ENCODE measurements at places on chromosomes 3 and 15.
A peak's percentile ranks its signal among the peaks of the same experiment; 100 is the strongest.

- no peak for DNase-seq
Measured at GRCh38 chr3:73446467-73447110, 178.2 kb downstream of the PDZRN3 start.

GRCh38 chr3:147813256-147813655 lies 404.1 kb downstream of the ZIC1 start:
- no peak for DNase-seq

GRCh38 chr3:67723863-67724262 lies 69.5 kb upstream of the SUCLG2 start:
- DNase-seq: peak; percentile 18

DNA sequence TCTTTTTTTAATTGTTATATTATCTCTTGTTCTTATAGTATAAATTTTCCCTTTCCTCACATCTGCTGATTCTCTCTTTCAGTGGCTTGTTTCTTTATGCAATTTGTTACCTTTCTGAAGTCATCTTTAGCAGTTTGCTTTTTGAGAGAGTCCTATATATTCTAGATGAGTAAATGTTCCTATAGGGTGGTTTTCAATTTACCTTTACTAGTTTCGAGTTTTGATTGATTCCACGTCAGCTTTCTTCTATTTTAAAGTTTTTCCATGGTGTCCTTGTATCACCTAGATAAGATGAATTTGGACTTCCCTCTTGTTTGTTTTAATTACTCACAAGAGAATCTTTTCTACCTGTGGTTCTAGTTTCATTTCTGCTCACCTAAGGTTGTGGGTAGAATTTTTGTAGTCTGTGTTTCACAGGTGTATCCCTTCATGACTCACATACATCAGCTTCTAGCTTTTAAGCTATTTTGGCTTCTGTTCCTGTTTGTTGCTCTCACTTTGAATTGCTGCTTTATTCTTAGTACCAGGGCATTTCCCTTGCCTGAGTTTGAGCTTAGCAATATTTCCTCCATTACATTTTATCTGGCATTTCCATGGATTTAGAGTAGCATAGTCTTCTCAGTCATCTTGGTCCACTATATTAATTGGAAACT lies 6.4 kb downstream of the TEX9 start:
- DNase-seq: no peak

- no peak for DNase-seq
Measured at GRCh38 chr3:61848885-61849284, 287.5 kb downstream of the PTPRG start.

GRCh38 chr3:134362670-134363380 lies 11.4 kb downstream of the AMOTL2 start:
- DNase-seq: no peak

DNA sequence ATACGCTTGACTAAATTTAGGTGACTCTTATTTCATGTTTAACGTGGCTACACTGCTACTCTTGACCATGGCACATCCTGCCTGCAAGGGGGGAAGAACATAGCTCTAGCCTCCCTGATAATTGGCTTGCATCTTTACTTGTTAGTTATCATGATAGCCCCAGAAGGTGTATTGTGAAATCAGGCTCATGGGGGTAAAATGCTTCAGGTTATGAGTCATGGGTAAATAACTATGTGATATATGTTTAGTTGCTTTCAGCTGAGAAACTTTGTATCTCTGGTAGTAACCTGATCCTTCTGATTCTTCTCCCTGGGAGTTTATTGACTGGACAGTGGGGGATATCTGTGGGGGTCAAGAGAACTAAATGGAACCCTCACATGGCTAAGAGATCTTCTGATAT lies 660.8 kb upstream of the UBE2E2 start:
- DNase-seq: no peak

GRCh38 chr15:66212563-66212921 lies 41.0 kb downstream of the MEGF11 start:
- no peak for DNase-seq

DNA sequence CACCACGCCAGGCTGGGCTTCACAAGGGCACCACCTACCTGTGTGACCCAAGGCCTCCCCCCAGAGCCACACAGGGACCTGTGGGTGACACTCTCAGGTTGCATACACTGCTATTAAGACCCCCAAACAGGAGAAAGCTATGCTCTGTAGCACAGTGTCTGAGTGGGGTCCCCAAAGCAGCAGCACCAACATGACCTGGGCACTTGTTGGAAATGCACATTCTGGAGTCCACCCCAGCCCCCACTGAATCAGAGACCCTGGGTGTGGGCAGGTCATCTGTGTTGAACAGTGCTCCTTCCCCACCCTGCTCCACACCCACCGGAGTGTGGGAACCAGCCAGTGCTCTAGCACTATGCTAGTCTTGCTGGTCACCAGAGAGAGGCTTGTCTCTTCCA lies 76.1 kb downstream of the ADAMTS17 start:
- no peak for DNase-seq

GRCh38 chr15:58526647-58527192 lies 94.9 kb downstream of the LIPC start:
- no peak for DNase-seq

DNA sequence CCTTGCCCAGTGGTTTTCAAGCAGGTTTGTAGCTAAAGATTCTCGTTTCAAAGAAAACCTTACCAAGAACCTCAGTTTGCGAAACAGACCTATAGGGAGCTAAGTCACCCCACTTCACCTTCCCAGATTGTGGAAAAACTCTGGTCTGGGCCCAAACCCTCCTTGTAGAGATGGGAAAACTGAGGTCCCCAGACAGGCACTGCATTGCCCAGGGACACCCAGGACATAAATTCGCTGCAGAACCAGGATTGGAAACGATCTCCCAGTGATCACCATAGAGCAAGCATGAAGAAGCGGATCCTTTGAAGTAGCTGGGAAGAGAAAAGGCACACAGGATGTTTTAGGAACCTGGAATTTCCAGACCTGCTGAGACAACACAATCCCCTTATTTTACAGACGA lies 85.6 kb upstream of the PIAS1 start:
- DNase-seq: peak; percentile 28

DNA sequence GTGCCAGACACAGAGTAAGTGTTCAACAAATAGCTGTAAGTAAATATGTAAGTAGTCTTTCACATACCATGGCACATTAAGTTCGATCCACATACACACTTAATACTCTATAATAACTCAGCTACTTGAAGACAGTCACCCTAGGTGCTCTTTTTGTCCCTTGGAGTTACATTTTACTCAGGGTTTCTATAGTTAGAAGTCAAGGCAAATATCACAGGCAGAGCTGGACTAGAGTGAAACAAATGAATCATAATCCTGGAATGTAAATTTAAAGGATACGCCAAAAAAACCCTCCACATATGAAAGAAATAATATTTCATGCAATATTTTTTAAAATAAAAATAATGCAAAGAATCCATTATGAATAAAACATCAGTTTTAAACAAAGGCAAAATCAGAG lies 461.8 kb downstream of the MAGI1 start:
- DNase-seq: no peak

- no peak for DNase-seq
Measured at GRCh38 chr15:40388941-40389823, 6.7 kb downstream of the KNSTRN start.

- DNase-seq: no peak
Measured at GRCh38 chr3:36303286-36303685, 77.0 kb upstream of the STAC start.

- no peak for DNase-seq
Measured at GRCh38 chr3:15982667-15983196, 185.0 kb upstream of the ANKRD28 start.

DNA sequence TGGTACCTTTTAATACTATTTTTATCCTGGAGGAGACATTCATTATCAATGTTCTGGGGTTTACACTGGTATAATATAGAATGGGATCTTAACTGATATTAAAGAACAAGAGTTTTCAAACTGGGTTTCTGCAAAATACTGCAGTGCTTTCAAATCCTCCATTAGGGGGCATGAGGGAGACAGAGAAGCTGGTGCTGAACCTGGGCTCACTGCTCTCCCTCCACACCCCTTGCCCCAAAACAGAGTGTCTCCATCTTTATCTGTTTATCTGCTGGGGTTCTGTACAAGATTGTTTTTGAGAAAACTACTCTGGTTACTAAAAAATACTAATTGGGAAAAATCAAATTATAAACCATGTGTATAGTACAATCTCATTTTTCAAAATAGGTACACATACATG lies 41.7 kb downstream of the CADPS start:
- peak; percentile 7 for DNase-seq

DNA sequence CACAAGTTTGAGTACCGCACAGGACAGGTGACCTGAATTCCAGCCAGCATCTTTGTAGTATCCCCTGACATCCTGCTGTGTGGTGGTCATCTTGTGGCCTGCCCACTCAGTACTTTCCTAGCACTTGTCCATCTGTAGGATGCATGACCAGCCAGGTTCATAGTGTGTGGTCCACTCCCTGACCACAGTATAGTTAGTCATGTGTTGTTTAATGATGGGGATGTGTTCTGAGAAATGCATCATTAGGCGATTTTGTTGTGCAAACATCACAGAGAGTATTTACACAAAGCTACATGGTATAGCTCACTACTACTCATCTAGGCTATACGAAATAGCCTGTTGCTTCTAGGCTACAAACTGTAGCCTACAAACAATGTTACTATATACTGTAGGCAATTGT lies 16.9 kb upstream of the RBPMS2 start:
- no peak for DNase-seq

GRCh38 chr15:91380114-91380513 lies 280.1 kb downstream of the SV2B start:
- DNase-seq: no peak

- DNase-seq: no peak
Measured at GRCh38 chr3:112011376-112011940, 12.7 kb downstream of the TAGLN3 start.

DNA sequence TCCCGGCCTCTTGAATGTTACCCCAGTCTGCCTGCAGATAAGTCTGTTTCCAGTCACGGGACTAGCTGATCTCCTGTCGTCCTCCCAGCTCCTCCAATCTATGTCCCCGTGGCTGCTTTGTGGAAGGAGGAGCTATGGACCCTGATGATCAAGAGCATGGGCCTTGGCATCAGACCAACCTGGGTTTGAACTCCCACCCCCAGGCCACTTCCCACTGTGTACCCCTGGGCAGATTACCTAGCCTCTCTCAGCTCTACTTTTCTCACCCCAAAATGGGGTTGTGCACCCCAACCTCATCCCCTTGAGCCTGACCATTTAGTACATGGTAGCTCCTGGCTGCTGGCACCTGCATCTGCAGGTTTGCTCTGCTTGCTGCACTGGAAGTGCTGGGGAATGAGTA lies 55.8 kb downstream of the GASK1A start:
- no peak for DNase-seq

- DNase-seq: peak; percentile 81
Measured at GRCh38 chr3:8500319-8500988, 1.2 kb upstream of the LMCD1 start.

DNA sequence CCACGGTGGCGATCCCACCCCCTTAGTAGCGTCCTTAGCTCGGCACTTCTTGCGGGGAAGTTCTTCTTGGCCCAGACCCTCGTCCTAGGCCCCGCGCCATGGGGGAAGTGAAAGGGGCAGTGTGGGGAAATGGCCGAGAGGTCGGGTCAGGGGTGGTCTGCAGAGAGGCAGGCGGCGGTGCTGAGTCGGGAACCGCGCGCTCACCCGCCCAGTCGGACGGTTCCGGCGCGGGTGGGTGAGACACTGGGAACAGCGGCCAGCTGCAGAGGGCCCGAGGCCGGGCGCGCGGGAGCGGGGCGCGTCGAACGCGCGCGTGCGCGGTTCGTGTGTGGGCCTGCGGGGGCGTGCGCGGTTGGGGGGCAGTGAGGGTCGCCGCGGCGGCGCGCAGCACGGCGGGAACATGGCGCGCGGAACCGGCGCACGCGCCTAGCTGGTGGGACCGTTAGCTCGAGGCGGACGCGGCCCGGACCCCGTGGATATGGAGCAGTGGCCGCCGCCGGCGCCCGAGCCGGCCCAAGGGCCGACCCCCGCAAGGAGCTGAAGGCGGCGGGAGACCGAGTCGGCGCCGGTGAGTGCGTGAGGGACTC lies 246.9 kb downstream of the GOLGA6L6 start:
- DNase-seq: peak; percentile 45

- DNase-seq: no peak
Measured at GRCh38 chr3:11238880-11239279, 33.3 kb upstream of the ATG7 start.

GRCh38 chr3:135970506-135971116 lies 5.1 kb downstream of the PPP2R3A start:
- no peak for DNase-seq

DNA sequence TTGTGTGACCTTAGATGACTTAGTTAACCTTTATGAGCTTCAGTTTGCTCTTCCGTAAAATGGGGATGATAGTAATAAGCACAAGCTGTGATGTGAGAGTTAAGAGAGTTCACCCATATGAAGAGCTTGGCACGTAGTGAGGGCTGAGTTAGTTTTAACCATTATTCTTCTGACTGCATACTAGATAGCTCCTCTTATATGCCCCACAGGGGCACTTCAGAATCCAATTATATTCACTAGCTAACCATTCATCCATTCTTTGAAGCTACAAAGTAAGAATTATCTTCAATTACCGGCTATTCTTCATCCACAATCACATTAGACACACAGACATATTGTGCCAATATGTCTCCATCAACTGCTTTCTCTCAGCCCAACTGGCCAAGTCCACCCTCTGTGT lies 159.0 kb upstream of the STT3B start:
- DNase-seq: no peak

- no peak for DNase-seq
Measured at GRCh38 chr3:69750549-69750948, 11.3 kb downstream of the MITF start.

- no peak for DNase-seq
Measured at GRCh38 chr15:88201207-88201606, 55.3 kb downstream of the NTRK3 start.

DNA sequence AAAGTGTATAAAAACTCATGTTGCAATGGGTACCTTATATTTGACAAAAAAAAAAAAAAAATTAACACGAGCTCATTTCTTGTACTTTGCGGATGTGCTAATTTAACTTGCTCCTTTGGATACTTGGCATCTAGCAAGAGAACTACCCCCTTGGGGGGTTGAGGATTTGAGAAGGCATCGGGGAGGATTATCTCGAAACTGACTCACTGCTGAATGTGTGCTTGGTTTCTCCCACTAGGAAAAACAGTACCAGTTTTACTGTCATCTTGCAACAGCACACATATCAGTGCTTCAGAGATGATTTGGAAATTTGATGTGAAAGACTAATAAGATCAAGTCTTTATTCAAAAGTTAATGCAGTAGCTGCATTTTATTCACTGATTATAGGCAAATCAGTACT lies 891 bp downstream of the EXOG start:
- DNase-seq: no peak

- no peak for DNase-seq
Measured at GRCh38 chr3:127216415-127217261, 23.7 kb downstream of the PRR23E start.

GRCh38 chr15:69643971-69644370 lies 191.4 kb downstream of the RPLP1 start:
- DNase-seq: no peak

DNA sequence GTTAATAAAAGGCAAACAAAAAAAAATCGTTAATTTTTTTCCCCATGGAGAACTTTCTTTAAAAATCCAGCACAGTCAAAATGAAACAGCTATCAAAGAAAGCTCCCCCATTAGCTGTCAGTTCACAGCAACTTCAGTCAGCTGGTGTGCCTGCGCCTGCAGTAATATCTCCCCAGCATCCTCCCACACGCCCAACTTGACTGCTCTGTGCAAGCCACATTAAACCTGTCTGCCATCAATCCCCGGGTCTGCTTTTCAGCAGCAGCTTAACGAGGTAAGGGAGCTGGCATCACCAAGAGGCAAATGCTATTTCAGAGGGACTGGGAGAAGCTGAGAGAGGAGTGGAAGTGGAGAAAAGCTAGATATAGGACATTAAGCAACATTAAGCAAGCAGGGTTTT lies 337.5 kb downstream of the GAP43 start:
- DNase-seq: peak; percentile 5

Measured in ELF-1 (cell line).